Stimulated activated CD8-positive, alpha-beta memory T cell treated with anti-CD3 and anti-CD28 coated beads, Interleukin-4, amount 100 ng/mL, for 1 hour (primary cell): ENCODE measurements at places on chromosomes 6 and 20.

- no peak for DNase-seq
Observed at GRCh38 chr20:43744151-43744611, 17.4 kb upstream of the GTSF1L start.

DNA sequence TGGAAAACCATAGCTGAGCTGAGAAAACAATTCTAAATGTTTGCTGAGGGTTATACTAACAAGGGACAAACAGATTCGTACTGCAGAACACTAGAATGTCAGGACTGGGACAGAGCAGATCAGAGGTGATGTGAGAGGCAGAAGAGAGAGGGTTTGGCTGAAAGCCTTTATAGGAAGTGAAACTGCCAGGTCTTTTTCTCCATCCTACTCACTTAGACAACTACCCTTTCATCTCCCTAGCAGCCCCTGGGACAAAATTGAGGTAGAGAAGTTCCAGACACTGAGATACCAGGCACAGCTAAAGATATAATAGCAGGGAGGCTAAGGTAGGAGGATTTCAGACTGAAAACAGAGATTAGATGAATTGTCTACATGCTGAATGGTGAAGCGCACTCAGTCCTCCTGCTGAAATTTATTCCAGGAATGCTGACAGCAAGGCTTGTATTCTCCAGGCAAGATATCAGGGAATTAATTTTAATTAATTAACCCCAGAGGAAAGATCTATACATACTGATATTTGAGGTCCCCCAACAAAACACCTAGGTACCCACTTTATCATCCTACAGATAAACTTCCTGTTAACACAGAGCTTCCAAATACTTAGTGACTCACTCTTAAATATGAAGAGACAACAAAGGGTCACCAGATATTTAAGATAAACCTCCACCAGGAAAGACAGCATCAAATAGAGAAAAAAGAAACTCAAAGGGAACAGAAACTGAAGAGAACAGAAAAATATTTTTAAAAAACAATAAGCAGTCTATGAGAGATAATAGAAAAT lies 12.6 kb upstream of the EIF2S2 start:
- no peak for DNase-seq

GRCh38 chr6:44009425-44010321 lies 117.6 kb downstream of the MRPL14 start:
- no peak for DNase-seq

DNA sequence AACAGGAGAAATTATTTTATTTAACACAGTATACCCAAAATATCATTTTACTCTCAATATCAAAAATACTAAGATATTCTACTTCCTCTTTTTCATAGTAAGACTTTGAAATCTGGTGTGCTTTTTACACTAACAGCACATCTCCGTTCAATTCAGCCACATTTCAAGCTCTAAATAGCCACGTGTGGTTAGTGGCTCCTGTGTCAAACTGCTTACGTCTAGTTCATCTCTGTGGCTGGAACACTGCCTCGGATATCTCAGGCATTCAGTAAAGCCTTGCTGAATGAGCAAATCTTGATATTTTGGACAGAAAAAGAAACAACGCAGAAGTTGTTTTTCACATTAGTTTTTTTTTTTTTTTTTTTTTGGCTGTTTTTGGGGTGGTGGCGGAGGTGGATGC lies 136.1 kb downstream of the EYA4 start:
- DNase-seq = no peak

GRCh38 chr6:167402195-167402686 lies 77.4 kb downstream of the TTLL2 start:
- DNase-seq = no peak

DNA sequence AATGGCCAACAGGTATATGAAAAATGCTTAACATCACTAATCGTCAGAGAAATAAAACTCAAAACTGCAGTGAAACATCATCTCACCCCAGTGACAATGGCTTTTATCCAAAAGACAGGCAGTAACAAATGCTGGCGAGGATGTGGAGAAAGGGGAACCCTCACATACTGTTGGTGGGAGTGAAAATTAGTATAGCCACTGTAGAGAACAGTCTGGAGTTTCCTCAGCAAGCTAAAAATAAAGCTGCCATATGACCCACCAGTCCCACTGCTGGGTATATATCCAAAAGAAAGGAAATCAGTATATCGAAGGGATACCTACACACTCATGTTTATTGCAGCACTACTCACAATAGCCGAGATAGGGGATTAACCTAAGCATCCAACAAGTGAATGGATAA lies 23.4 kb upstream of the INSM1 start:
- no peak for DNase-seq
